ENCODE measurements at places on chromosomes 5 and 9. TPM values are rescaled to one million over a fixed set of nuclear protein-coding genes. Genes with fewer than 3 reads are reported as not detected.

Gene IL3
- total RNA-seq, result 6.2 TPM

Gene FCN2
- not detected for total RNA-seq

Gene PCDHB8
- not detected for total RNA-seq

Gene GABRA6
- not detected for total RNA-seq

Gene ZDHHC11
- 29.5 TPM for total RNA-seq

Gene TEX53
- not detected for total RNA-seq

Gene NFIB
- total RNA-seq, result not detected

Gene ANKRA2
- total RNA-seq, result 36.4 TPM

Gene PCDHGB1
- total RNA-seq, result 0.19 TPM

Gene CCL28
- 15.2 TPM for total RNA-seq

Gene SLC34A3
- 0.14 TPM for total RNA-seq

Gene CD14
- total RNA-seq, result 0.41 TPM

Gene IFNA21
- not detected for total RNA-seq

Gene GM2A
- total RNA-seq, result 28.2 TPM

DNA sequence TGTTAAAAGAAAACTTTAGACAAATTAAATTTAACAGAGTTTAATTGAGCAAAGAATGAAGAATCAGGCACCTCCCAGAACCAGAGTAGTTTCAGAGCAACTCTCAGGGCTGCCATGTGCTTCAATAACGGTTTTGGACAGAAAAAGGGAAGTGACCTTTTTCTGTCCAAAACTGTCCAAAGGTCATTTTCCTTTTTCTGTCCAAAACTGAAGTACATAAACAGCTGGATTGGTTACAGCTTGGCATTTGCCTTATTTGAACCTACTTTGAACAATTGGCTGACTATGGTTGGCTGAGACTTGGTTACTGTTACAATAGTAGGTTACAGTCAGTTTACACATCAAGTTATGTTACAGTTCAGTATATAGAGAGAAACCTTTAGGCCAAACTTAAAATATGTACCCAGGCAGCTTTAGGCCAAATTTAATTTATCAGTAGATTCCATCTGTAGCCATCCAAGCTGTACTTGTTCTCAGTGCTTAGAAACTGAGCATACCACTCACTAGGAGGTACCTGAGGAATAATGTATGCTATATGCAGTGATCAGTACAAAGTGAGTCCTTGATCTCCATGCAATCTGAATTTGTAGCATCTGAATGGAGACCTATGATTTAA, 44.0 kb downstream of the C9orf85 start:
- no peak overlapping the region for H3K27ac ChIP-seq
- no peak overlapping the region for H3K4me3 ChIP-seq
- peaks cover 5% of the 10 kb centered on the region for H3K4me1 ChIP-seq
- no peaks in the 10 kb centered on the region for H3K36me3 ChIP-seq
- no peaks in the 10 kb centered on the region for H3K27me3 ChIP-seq

DNA sequence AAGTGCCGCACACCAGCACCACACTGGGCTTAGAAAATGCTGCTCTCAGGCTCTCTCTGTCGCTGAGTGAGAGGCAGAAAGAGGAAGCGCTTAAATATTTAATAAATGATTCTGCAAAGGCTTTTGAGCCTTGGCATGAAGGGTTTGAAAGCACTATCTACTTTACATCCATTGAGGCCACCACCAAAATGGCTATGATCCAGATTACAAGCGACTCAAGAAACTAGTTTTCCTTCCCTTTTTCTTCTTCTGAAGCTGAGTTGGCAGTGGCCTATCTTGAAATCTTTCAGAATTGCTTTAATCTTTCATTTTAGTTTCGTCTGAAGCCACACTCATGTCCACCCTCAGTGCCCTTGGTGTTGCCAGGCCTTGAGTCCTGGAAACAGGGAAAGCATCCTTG, 59.5 kb downstream of the EBF1 start:
- H3K4me1 ChIP-seq, result no peaks in the 10 kb centered on the region
- no peaks in the 10 kb centered on the region for H3K36me3 ChIP-seq
- peaks cover 22% of the 10 kb centered on the region for H3K27me3 ChIP-seq
- no peak overlapping the region for H3K4me3 ChIP-seq

DNA sequence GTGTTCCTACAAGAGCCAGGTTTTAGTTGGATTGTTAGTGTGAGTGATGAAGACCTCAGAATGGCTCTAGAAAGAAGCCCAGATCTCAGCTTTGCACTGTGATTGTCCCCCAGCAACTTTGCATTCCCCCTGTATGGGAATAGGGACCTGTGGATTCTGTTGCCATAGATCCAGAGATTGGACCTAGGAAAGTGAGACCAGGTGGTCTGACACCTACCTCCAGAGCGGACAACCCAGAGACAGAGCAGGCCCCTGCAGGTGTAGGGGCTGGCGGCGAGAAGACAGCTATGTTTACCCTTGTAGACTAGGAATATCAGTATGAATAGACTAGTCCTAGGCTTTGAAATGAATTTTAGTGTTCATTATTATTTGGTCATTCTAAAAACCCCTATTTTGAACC, 53.6 kb downstream of the IRF1 start:
- H3K27ac ChIP-seq, result peak overlapping the region; percentile 93
- H3K4me3 ChIP-seq, result peak overlapping the region; percentile 72
- peaks cover 2% of the 10 kb centered on the region for H3K36me3 ChIP-seq
- no peak for DNase-seq

GRCh38 chr9:7613931-7614330, 185.6 kb downstream of the DMAC1 start:
- no peaks in the 10 kb centered on the region for H3K36me3 ChIP-seq
- H3K27me3 ChIP-seq, result no peaks in the 10 kb centered on the region
- no peak for DNase-seq
- peak overlapping the region; percentile 51 for H3K4me3 ChIP-seq

GRCh38 chr9:81627481-81627880, 61.9 kb downstream of the TLE1 start:
- no peak overlapping the region for H3K27ac ChIP-seq
- no peak overlapping the region for H3K4me3 ChIP-seq
- peaks cover 6% of the 10 kb centered on the region for H3K27me3 ChIP-seq
- no peaks in the 10 kb centered on the region for H3K4me1 ChIP-seq
- no peaks in the 10 kb centered on the region for H3K36me3 ChIP-seq

GRCh38 chr5:52837591-52838001, 49.9 kb downstream of the ITGA1 start:
- H3K27me3 ChIP-seq, result no peaks in the 10 kb centered on the region
- no peak for DNase-seq
- no peak overlapping the region for H3K27ac ChIP-seq
- peaks cover 5% of the 10 kb centered on the region for H3K4me1 ChIP-seq
- H3K4me3 ChIP-seq, result no peak overlapping the region

DNA sequence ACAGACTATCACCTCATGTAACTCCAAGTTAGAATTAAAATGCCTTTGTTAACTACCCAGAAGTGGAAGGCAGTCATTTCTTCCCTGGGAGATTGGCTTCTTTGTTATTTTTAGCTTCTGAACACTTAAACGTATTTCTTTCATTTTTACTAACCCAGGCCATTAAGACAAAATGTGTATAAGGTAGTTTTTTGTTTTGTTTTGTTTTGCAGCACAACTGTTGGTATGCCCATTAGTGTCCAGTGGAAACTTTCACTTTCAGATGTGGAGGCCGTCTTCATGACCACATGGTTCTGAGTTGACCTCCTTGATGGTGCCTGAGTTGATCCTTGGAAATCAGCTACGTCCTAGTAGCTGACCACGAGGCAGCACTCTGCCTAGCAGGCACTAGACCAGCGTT, 264.6 kb upstream of the ZNF608 start:
- H3K27ac ChIP-seq, result no peak overlapping the region
- H3K4me3 ChIP-seq, result no peak overlapping the region
- no peaks in the 10 kb centered on the region for H3K36me3 ChIP-seq
- no peaks in the 10 kb centered on the region for H3K27me3 ChIP-seq

- H3K4me1 ChIP-seq, result no peaks in the 10 kb centered on the region
- no peak overlapping the region for H3K27ac ChIP-seq
- no peak overlapping the region for H3K4me3 ChIP-seq
- DNase-seq, result no peak
- no peaks in the 10 kb centered on the region for H3K27me3 ChIP-seq
Measured at GRCh38 chr5:150035139-150035895, 34.8 kb downstream of the HMGXB3 start.

- peaks cover 5% of the 10 kb centered on the region for H3K4me1 ChIP-seq
- H3K4me3 ChIP-seq, result no peak overlapping the region
- H3K36me3 ChIP-seq, result peaks cover 7% of the 10 kb centered on the region
- no peak overlapping the region for H3K27ac ChIP-seq
- DNase-seq, result no peak
Measured at GRCh38 chr5:61450493-61451279, 118.6 kb downstream of the ZSWIM6 start.

DNA sequence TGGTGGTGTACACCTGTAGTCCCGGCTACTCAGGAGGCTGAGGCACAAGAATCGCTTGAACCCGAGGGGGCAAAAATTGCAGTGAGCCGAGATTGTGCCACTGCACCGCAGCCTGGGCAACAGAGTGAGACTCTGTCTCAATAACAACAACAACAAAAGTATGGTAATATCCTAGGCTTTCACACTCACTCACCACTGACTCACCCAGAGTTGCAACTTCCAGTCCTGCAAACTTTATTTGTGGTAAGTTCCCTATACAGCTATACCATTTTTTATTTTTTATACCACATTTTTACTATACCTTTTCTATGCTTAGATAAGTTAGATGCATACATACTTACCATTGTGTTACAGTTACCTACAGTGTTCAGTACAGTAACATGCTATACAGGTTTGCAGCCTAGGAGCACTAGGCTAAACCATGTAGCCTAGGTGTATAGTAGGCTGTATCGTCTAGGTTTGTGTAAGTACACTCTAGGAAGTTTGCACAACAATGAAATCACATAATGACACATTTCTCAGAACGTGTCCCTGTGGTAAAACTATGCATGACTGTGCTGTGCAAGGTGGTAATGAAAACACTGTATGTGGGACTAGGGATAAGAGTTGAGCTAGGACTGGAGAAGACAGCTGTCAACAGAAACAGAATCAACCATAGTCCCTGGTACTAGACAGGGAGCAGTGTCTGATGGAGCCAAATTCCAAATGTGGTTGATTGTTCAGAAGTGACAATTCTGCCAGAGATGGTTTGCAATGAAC, 109.5 kb upstream of the RAD23B start:
- peak; percentile 24 for DNase-seq
- H3K4me1 ChIP-seq, result peaks cover 34% of the 10 kb centered on the region
- H3K4me3 ChIP-seq, result peak overlapping the region; percentile 44
- H3K27ac ChIP-seq, result peak overlapping the region; percentile 95

DNA sequence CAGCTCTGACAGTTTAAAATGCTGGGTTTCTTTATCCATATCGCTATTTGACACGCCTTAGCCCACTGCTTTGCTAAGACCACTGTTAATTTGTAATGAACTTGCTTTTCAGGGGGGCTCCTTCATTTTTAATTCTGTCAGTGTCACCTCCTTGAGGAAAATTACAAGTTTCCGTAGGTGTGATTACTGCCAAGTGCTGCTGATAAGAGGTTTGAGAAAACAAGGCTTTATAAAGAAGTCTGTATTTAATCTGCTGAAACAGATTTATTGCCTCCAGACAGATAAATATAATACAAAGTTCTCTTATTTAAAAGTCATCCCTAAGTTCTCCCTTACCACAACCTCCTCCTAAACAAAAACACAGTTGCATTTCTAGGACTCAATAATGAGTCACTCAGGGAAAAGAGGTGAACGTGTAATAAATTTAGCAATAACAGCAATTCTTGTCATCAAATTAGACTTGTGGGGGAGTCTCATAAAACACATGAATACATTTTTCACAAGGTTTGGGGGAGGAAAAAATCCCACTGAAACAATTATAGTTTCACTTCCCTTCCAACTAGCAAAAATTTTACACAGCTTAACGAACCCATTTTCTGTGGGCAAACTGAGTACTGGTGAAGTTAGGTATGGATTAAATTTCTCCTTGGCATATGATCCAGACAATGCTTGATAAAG, 72.8 kb downstream of the MAPKAP1 start:
- H3K36me3 ChIP-seq, result peaks cover 6% of the 10 kb centered on the region
- no peaks in the 10 kb centered on the region for H3K27me3 ChIP-seq
- H3K4me3 ChIP-seq, result peak overlapping the region; percentile 17
- no peak overlapping the region for H3K27ac ChIP-seq
- no peak for DNase-seq
- peaks cover 66% of the 10 kb centered on the region for H3K4me1 ChIP-seq

DNA sequence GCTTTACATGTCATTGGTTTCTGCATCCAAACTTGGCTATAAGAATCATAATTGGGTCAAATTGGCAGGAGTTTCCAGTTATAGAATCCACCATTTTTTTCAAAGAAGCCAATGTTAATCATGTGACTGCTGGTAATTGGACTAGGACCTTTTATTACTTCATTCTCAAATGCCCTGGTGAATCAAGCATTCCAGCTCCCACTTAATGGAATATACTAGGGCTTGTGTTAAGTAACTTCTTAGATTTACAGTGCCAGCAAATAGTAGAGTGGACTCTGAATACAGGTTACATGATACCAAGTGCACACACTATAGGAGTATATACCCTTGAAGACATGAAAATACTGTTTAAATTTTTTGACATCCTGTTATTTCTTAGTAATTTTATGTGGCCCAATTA, 96.7 kb downstream of the NUDT12 start:
- peaks cover 24% of the 10 kb centered on the region for H3K27me3 ChIP-seq
- no peak for DNase-seq
- H3K36me3 ChIP-seq, result no peaks in the 10 kb centered on the region
- H3K4me3 ChIP-seq, result no peak overlapping the region
- H3K27ac ChIP-seq, result no peak overlapping the region
- no peaks in the 10 kb centered on the region for H3K4me1 ChIP-seq

DNA sequence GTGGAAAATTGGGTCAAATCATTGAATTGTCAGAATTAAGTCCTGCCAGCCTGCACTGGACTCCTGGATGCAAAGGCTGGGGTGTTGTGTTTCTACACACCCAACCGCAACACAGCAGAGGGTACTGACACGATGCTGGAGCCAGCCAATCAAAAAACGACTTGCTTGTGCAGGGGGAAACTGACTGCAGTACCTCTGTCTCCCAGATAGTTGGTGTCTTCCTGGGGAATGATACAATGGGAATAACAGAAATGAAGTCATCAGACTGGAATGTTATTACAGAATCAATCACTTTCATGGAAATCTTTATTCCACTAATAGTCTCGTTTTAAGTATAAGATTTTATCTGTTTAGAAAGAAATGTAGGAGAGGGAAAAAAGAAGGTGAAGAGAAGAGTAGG, 330.3 kb downstream of the MLLT3 start:
- no peaks in the 10 kb centered on the region for H3K27me3 ChIP-seq
- H3K4me1 ChIP-seq, result peaks cover 4% of the 10 kb centered on the region
- no peak for DNase-seq
- peaks cover 3% of the 10 kb centered on the region for H3K36me3 ChIP-seq
- H3K4me3 ChIP-seq, result no peak overlapping the region
- no peak overlapping the region for H3K27ac ChIP-seq

- H3K27ac ChIP-seq, result no peak within 1 kb of the TSS
- DNase-seq, result peak; percentile 30
- H3K4me1 ChIP-seq, result peaks cover 28% of the 10 kb centered on the region
- H3K4me3 ChIP-seq, result peak within 1 kb of the TSS; percentile 73
Measured at GRCh38 chr5:141878186-141878710, at the start of gene PCDH1. Gene PCDH1 (minus strand): TSS chr5:141878410. CDS start chr5:141878262, 148 bp downstream.

- no peaks in the 10 kb centered on the region for H3K36me3 ChIP-seq
- H3K4me3 ChIP-seq, result no peak overlapping the region
- H3K27me3 ChIP-seq, result no peaks in the 10 kb centered on the region
- no peak overlapping the region for H3K27ac ChIP-seq
- H3K4me1 ChIP-seq, result peaks cover 14% of the 10 kb centered on the region
Measured at GRCh38 chr9:21155501-21155900, 11.0 kb downstream of the IFNA21 start.
